Activated CD4-positive, alpha-beta memory T cell treated with anti-CD3 and anti-CD28 coated beads for 36 hours (primary cell): ENCODE measurements at places on chromosomes 16 and 17.

GRCh38 chr16:57609541-57610401 is 18.7 kb upstream of the ADGRG1 start:
- DNase-seq: peak; percentile 92

GRCh38 chr17:77439189-77440018 is 298.6 kb downstream of the SEC14L1 start:
- no peak for DNase-seq

DNA sequence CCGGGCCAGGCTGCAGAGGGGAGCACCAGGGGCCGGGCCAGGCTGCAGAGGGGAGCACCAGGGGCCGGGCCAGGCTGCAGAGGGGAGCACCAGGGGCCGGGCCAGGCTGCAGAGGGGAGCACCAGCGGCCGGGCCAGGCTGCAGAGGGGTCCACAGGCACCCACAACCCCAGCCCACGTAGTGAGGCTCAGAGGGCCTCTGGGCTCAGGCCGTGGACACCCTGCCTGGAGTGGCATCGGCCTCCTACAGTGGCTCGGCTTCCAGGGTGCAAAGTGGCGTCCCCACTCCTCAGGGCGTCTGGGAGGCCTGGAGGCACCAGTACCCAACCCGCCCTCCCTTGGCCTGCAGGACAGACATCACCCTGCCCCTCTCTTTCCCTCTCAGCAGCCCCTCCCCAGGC is 9.6 kb downstream of the DOC2B start:
- no peak for DNase-seq

- no peak for DNase-seq
These were observed 16.9 kb downstream of the RPH3AL start for GRCh38 chr17:335691-336090.

GRCh38 chr17:45313996-45314740 is 2.7 kb downstream of the MAP3K14 start:
- peak; percentile 45 for DNase-seq

DNA sequence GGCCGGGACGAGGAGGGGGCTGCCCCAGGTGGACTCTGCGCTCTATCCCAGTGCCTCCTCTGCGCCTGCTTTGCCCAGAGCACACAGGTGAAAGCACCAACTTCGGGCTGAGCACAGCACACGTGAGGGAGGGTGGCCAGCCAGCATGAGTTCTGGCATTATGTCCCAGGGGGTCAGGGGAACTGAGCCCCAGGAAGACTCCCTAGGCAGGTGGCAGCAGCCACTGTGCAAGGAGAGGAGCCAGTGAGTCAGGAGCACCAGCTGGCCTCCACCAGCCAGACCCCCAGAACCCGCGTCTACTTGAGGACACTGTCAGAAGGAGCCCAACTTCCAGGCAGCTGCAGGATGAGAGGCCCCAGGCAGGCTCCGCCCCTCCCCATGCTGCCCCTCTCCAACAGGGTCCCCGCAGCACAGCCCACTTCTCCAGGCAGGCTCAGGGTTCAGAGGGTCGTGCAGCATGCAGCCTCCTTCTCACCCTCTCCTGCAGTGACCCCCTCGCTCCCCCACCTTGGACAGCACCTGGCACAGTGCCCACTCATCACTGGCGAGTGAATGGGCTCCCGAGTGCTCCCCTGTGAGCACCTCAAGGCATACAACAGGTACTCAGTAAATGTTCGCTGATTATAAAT is 44.2 kb upstream of the RASD1 start:
- DNase-seq: no peak

GRCh38 chr16:51237861-51238378 is 86.8 kb upstream of the SALL1 start:
- no peak for DNase-seq

GRCh38 chr16:8075271-8075670 is 515.0 kb downstream of the TMEM114 start:
- DNase-seq: no peak

- peak; percentile 76 for DNase-seq
These were observed 41.1 kb upstream of the KLHDC4 start for GRCh38 chr16:87806641-87807546.

DNA sequence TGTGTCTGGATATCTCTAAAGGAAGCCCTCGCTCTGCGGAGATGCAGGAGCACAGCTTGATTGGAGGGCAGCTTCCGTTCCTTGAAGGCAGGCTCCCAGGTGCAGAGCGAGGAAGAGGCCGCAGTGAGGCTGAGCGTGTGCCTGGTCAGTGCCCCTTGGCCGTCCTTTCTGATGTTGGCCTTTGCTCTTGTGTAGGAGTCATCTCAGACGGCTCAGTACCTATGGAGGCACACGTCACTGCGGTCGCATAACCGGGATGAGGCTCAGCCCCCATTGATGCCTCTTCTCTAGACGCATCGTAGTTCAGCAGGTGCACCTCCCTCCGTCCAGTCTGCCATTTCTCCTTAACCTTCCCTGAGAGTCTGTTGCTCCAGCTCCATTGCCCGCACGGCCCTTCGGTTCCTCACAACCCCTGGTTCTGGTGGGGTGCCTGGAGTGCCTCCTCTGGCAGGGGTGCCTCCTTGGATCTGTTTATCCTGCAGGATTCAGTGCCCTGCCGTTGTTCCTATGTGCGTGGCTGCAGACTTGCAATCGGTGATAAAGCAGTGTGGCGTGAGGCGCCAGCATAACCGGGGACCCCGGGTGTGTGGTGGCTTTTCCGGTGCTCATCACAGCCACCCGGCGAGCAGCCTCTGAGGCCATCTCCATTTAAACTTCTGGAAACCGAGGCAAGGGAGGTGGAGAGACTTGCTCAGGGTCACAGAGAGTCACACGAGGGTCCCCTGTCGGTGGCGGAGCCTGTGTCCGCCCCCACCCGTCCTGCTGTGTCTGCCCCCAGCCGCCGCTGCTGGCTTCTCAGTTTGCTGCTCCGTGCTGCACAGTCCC is 188.8 kb upstream of the CHMP6 start:
- DNase-seq: peak; percentile 6

DNA sequence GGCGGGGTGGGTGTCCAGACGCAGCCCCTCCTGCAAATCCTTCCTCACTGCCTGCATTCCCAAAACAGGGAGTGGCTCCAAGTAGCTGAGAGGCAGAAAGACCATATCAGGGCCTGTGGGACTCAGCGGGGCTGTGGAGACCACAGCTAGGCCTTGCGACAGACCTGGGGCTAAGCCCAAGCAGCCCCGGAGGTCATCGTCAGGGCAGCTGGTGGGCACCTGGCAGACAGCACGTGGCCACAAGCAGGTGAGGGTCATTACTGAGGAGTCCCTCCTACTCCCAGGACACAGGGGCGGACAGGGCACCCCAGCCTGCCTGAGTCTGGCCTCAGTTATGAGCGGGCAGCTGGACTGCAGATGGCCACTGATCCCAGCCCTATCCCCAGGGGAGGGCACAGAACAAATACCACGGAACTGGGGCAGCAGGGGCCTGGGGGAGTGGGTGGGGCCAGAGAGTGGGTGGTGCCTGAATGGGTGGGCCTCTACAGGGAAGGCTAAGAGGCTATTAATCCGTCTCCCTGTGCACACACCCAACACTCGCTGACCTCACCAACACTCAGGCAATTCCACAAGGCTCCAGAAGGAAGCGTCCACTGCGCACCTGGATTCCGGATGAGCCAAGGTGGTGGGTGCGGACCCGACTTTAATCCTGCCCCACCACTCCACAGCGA is 8.5 kb downstream of the HS3ST6 start:
- no peak for DNase-seq

DNA sequence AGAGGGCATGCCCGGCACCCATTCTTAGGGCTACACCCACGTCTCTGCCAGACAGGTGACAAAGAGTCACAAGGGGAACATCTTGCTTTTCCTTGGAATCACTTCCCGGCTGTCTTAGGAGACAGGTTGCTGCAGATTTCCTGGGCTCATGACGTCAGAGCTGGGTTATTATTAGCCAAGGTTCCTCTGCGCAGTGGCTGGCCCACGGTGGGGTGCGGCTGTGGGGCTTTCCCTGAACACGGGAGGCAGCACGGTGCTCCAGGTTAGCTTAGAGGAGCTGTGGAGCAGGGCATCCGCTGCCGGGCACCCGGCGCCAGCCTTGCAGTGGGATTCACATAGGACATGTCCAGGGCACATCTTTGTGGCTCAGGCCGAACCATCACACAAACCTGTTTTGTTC is 118.0 kb upstream of the PLCG2 start:
- no peak for DNase-seq

DNA sequence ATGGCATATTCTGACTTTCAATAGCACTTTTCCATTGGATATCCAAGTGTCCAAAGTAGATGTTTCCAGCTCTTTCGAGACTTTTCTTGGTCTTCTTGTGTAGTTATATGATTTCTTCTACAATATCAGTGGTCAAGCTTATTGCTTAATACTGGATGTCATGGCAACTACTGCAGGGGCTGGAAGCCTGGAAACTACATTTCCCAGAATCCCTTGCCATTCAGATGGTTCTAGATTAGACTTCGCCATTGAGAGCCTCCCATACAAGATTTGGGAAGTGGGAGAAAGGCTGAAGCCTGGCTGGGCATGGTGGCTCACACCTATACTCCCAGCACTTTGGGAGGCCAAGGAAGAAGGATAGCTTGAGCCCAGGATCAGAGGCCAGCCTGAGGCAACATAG is 153.6 kb downstream of the C16orf95 start:
- no peak for DNase-seq

DNA sequence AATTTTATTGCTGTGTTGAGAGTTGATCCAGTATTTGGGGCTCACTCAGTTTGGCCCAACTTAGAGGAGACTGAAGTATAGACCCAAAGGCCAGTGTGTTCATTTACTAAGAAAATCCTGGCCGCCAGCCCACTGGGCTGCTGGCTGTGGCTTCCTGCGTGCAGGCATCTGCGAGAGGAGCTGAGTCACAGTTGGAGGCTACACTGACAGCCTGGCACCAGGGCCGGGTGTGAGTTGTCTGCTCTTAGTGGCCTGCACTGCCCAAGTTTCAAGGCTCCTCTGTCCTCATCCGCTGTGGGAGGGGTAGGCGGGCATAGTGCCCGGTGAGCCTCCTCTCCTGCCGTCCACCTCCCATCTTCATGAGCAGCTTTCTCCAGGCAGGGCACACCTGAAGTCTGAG is 54.2 kb downstream of the PLD6 start:
- DNase-seq: peak; percentile 66

DNA sequence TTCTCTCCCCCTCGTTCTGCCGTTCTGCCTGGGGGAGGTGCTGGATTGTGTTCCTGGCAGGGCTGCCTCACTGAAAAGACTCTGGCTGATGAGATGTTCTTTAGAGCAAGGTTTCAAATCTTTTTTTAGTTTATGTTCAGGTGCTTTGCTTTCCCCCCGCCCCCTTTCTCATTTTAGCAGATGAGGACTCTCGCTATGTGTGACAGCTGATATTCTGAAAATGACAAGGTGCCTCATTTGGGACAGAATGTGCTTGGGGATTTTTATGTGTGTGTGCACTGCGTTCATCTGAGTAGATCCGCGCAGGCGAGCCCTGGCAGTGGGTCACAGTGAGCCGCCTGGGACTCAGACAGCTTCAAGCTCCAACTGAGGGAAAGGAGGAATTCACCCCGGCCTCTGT is 205.9 kb downstream of the HS3ST4 start:
- DNase-seq: no peak

- DNase-seq: no peak
These were observed 89.8 kb downstream of the KPNA2 start for GRCh38 chr17:68125111-68125870.

- DNase-seq: peak; percentile 38
These were observed 104.4 kb downstream of the MYO1D start for GRCh38 chr17:32772453-32773025.

GRCh38 chr16:84266451-84266850 is 26.6 kb upstream of the KCNG4 start:
- DNase-seq: peak; percentile 53

- DNase-seq: peak; percentile 48
These were observed 35.3 kb downstream of the HIC1 start for GRCh38 chr17:2090210-2090641.

- DNase-seq: no peak
These were observed 19.8 kb downstream of the MPG start for GRCh38 chr16:97822-98221.

DNA sequence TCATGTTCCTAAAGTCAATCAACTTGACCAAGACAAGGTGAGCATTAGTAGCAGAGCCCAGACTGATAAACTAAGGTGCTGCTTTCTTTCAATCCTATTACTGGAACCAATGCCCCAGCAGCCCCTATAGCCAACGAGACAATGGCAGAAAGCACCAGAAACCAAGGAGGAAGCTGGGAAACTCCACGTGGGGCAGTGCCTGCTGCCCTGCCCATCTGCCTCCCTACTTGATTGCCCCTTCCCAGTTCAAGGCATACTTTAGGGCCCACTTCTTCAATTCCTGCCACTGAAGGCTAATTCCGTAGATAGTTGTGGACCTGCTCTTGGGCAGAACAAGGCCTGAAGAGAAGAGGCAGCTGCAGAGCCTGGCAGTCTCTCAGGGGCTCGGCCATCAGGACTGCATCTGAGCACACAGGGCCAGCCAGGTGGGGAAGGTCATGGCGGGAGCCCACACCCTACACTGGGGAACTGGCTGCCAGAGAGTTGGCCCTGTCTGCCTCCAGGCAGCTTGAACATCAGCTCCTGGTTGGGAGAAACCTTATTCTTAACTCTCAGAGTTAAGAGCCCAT is 30.9 kb downstream of the WSB1 start:
- no peak for DNase-seq

- DNase-seq: peak; percentile 31
These were observed 211.9 kb downstream of the STX8 start for GRCh38 chr17:9363440-9364350.
